SK-N-SH (cell line): ENCODE measurements at places on chromosomes 3 and 15.

DNA sequence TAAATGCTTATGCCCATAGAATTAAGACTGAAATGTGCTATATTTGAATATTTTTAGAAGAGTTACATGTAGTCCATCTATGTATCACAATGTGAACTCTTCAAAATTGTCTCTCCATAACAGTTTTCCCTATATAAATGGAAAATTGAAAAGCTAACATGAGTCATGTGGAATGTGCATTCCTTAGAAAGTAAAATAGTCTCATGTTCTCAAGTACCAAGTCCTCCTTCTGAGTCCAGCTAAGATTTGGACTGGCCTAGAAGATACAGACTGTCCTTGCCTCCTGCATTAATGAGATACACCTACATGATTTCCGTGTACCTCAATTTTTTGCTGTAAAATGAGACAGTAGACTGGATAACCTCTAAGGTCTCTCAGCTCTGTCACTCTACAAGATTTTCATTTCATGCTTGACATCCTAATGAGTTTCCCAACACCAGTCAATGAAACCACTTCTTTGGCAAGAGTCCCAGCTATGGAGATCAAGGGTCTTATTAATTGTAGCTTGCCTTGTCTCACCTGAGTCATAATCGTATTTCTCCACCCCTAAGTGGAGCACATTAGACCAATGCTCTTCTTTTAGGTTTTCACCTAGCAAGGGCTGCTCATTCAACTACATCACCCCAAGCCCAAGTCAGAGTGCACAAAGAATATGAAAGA, 350.6 kb upstream of the IL12A start:
- no peak for DNase-seq

DNA sequence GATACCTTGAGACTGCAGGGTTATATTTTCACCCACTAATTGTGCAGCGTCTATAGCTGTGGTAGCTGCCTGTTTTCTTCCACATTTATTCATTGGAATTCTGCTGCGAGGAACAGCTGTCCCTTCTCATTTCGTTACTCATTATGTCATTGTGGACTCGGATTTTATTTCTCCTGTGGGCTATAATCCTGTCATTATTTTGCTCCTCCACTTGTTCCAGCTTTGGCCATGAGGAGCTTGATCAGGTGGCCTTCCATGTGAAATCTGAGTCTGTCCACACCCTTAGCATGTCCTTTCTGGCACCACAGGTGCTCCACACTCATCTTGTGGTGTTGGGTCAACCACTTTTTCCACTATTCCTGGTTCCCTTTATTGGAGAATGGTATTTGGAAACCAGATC, 14.8 kb downstream of the LYSMD4 start:
- DNase-seq = no peak

GRCh38 chr15:89623165-89623564, 32.1 kb downstream of the KIF7 start:
- DNase-seq = no peak

- DNase-seq = no peak
Measured at GRCh38 chr3:126194713-126195305, 14.4 kb upstream of the ALDH1L1 start.

DNA sequence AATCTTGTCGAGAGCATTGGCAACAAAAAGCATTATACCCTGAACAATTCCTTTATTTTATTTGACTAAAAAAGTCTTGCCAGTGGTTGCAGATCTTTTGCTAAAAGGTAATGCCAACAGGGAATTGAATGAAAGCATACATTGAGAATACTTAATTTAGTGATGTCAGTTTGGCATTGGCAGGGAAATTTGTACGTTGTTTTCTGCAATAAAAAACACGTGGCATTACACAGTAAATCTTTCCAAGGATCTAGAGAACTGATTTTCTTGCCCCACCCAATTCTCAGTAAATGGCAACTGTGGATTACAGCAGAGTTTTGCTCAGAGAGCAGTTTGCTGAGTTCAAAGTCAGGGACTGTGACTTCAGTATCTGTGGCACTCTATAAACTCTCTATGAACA, 38.3 kb upstream of the IGSF10 start:
- DNase-seq = no peak

DNA sequence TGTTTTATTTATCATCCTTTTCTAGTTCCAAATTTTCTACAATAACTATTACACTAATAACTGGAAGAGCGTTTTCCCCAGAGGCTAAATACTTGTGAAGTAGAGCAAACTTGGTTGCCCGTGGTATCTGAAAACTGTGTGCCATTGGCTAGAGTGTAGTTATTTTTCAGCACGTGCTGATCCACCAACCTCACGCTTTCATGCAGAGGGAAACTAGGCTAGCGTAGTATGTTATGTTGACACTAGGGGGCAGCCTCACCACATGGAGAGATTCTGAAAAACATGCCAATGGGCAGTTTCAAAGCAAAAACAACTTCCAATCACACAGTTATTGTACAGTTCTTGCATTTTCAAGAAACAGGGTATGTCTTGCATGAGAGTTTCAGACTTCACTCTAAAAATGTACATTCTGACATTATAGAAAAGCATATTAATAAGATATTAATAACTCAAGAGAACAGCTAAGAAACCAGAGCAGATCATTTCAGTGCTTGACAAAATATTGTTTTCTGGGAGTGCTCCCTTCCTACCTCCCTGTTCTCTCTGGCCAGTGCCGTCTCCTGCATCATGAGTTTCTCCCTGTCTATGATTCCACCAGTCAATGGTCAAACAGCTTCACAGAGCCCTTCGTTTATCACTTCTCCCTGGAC, 39.7 kb downstream of the SPATA12 start:
- DNase-seq = peak; percentile 75

DNA sequence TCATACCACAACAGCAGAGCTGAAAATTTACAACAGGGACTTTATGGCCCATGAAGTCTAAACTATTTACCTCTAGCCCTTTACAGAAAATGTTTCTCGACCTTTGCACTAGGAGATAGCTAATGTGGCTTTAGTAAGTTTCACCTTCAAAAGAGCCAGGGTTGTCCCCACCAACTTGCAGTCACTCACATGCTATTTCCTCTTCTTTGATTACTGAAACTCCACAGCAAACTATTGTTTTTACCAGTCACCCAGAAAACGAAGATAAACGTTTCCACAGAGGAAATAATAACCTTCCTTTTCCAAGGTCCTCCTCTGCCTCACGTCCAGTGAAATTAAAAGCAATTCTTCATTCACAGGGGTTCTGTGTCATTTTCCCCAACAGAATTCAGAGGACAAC, 48.2 kb downstream of the WWTR1 start:
- DNase-seq = no peak

- DNase-seq = no peak
Measured at GRCh38 chr3:171236265-171237008, 209.9 kb upstream of the SLC2A2 start.

DNA sequence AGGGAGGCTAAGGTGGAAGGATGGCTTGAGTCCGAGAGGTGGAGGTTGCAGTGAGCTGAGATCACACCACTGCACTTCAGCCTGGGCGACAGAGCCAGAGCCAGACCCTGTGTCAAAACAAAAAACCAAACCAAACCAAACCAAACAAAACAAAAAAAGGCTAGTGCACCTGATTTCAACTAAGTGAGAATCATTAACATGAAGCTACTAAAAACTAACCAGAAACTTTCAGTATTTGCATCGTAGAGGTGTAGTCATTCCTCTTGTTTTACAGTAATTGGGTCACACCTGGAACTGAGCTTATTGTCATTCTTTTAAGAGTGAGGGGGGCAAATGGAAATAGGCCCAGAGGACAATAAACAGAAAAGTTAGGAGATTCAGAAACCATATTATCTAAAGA, 58.5 kb downstream of the ST6GAL1 start:
- DNase-seq = no peak

- DNase-seq = no peak
Measured at GRCh38 chr3:108823227-108823626, 641 bp downstream of the TRAT1 start.

DNA sequence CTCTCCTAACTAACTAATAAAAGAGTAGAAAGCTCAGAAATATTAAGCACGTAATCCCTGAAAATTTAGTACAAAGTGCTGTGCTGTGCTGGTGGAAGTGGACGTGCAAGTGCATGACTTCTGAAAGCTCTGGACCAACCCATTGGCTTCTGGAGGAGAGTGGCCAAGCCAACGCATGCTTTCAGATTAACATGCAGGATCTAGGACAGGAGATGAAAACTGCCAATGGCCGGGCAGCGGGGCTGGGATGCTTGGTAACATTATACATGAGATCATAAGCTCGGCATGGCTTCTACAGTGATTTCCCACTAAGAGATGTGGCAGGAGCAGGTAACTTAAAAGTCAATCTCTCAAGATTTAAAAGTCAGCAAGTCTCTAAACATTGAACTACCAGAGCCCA, 170.8 kb upstream of the SNTN start:
- no peak for DNase-seq

- DNase-seq = no peak
Measured at GRCh38 chr15:71224024-71224423, 108.8 kb downstream of the THSD4 start.

- no peak for DNase-seq
Measured at GRCh38 chr15:60381148-60381788, 16.5 kb downstream of the ANXA2 start.

DNA sequence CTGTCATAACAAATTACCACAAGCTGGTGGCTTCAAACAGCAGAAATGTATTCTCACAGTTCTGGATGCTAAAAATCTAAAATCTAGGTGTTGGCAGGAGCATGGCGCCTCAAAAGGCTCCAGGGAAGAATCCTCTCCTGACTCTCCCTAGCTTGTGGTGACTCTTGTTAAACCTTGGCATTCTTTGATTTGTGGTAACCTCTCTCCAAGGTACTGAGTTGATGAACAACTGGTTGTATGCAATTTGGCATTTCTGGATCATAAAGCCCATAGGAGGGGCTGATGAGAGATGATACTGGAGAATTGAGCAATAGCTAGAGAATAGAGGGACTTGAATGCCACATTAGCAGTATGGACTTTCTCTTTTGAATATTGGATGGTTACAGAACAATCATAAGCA, 821.8 kb downstream of the TBL1XR1 start:
- DNase-seq = no peak

- DNase-seq = no peak
Measured at GRCh38 chr15:67242708-67243111, 11.8 kb downstream of the AAGAB start.
